ENCODE measurements at places on chromosomes 7 and 10. TPM values are rescaled to one million over a fixed set of nuclear protein-coding genes. Genes with fewer than 3 reads are reported as not detected.

The DPCD gene
- 7.2 TPM for total RNA-seq

The PIP gene
- not detected for total RNA-seq

The ICA1 gene
- total RNA-seq = 27.0 TPM

The HDAC9 gene
- 52.4 TPM for total RNA-seq

The DYNC1I1 gene
- 2.3 TPM for total RNA-seq

All from upper lobe of right lung (tissue), 1 donor.